ENCODE measurements at places on chromosomes 1 and 21.

- DNase-seq, result no peak
Measured at GRCh38 chr1:207495801-207496792, at the start of gene CR1. CR1 (plus strand) TSS chr1:207496157; CDS start chr1:207496268, 111 bp downstream.

DNA sequence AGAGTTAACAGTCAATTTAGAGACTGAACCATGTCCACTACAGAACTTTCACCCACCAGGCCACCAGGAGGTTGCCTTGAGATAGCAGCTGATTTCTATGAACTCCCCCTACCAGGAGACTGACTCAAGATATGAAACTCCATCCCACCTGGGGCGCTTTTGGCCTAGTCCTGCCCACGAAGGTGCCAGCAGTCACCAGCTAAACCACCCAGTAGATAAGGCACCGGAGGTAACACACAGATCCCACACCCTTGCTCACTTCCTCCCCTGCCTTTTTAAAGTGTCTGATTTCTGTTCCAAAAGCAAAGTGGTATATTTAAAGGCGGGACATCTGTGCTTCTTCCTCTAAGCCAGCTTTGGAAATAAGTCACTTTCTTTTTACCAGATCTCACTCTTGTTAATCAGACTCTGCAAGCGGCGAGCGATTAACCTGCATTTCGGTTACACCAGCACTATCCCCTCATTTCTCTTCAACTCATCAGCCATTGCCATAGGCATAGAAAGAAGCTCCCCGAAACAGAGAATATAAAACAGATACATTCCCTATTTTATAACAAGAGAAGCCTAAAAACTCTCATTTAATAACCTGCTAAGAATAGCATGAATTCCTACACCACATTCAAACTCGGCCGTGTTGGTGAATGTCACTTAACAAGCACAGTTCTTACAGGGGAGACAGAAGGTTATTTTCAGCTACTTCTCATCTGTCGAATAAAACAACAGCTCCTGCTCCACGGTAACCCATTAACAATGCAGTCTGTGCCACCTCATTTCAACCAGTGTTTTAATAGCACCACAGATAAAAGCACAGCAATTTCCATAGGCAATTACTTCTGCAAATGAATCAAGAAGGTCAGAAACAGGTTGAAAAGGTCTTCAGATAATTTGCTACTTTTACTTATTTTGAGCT is 318.1 kb downstream of the KCNH1 start:
- no peak for DNase-seq

- DNase-seq, result no peak
Measured at GRCh38 chr1:14363036-14363590, 235.4 kb upstream of the KAZN start.

GRCh38 chr1:170027760-170028159 is 46.7 kb downstream of the KIFAP3 start:
- DNase-seq, result no peak

DNA sequence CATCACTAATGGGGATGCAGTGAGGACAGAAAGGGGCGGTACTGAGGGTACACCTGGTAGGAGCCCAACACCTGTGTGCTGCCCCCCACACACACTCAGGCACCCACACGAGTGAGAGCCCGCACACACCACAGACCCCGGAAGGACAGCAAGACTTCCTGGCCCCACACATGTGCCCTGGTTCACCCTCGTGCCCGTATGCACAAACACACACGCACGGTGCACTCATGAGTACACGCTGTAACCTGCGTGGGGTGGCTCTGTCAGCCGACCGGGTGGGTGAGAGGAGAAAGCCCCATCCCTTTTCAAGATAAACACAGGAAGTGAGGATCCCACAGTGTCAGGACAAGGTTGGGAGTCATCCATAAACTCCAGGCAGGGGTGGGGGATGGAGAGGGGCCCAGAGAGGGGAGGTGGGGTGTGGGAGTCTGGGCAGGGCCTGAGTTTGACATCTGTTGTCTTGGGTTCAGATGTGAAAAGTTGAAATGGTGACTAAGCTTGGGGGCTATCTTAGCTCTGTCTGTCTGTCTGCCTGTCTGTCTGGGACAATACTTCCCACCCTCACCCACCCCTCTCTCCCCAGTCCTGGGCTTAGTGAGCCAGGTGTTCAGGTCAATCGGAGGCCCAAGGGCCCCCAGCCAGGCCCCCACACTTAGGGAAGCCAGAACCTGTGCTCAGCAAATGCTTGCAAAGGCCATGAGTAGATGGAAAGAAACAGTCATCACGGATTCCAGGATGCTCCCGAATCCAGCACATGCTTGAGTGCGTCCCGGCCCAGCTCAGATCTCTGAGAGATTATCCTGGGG is 119.8 kb upstream of the ZBTB40 start:
- DNase-seq, result no peak

GRCh38 chr1:13700521-13701270 is 708 bp downstream of the PRDM2 start:
- DNase-seq, result no peak

DNA sequence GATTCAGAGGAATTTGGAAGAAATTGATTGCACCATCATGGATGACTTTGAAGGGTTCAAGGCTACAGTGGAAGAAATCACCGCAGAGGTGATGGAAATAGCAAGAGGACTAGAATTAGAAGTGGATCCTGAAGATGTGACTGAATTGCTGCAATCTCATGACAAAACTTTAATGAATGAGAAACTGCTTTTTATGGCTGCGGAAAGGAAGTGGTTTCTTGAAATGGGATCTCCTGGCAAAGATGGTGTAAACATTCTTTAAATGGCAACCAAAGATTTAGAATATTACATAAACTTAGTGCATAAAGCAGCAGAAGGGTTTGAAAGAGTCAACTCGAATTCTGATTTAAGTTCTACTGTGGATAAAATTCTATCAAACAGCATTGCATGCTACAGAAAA is 698.6 kb downstream of the PLA2G4A start:
- DNase-seq, result no peak
